ENCODE measurements at places on chromosomes 2 and 18. TPM values are rescaled to one million over a fixed set of nuclear protein-coding genes. Genes with fewer than 3 reads are reported as not detected.

The HAAO gene
- total RNA-seq: 0.27 TPM

The PARD3B gene
- total RNA-seq: 0.26 TPM

The PCARE gene
- total RNA-seq: not detected

The ANKRD30BL gene
- total RNA-seq: not detected

GRCh38 chr2:119674711-119675500 lies 4.1 kb upstream of the TMEM177 start:
- DNase-seq: no peak

DNA sequence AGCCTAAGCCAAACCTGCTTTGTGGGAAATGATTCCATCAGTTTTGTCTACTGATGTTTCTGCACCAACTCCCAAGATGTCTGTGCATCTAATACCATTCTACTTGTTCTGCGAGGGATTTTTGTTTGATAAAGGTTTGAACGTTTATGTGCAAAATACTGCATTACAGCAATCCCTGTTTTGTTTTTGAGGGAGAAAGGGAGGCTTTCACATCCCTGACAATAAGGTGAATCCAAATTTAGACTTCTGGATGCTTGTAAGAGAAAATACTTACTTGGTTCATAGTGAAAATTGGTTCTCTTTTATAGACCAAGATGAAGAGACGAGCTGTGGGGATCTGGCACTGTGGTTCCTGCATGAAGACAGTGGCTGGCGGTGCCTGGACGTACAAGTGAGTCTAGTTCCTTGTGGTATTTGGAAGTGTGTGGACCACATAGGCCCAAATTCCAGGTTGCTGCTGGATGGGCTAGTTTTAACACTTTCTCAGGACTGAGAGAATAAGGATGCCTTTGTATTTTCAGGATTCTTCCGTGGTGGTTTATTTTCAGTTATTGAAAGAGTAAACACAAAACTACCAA lies 1.1 kb downstream of the RPL37A start:
- no peak for DNase-seq

DNA sequence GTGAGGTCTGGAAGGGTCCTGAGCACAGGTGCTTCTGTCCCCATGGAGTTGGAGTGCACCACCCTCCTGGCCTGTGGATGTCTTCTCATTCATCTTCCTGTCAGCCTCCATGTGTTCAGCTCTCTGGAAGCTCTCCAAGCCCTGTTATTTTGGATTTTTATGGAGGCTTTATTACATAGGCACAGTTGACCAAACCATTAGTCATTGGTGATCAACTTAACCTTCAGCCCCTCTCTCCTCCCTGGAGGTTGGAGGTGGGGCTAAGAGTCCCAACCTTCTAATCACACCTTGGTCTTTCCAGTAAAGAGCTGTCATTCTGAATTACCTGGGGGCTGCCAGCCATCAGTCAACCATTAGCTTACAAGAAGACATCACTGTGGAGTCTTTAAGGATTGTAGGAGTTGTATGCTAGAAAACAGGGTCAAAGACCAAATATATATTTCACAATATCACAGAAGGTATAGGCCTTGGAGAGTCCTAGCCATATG lies 7.5 kb upstream of the MCFD2 start:
- DNase-seq: no peak

DNA sequence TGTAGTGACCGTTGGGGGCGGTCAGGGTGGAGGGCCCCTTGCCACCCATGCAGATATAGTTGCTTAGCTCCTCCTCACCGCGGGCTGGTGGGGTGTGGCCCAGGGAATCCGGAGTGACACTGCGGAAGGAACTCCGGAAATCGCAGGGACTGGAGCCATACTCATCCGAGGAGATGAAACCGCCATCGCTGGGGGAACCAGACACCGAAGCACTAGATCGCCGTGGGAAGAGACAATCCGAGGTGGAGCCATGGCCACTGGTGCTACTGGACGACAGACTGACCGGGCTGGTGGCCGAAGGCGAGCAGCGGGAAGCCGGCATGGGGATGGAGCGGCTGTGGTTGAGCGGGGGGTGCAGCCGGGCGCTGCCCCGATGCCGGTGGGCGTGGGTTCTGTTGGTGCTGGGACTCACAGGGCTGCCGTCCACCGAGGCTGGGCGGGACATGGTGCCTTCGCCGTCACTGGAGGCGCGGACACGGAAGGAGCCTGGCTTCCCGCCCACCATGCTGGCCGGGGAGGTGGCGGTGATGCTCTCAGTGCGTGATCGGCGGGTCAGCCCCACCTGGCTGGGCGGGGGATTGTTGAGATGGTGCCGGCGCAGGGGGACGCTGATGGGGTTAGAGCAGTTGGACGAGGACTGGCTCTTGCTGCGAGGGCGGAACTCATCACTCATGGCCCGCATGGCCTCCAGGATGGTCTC lies 2.2 kb downstream of the IRS1 start:
- DNase-seq: no peak

DNA sequence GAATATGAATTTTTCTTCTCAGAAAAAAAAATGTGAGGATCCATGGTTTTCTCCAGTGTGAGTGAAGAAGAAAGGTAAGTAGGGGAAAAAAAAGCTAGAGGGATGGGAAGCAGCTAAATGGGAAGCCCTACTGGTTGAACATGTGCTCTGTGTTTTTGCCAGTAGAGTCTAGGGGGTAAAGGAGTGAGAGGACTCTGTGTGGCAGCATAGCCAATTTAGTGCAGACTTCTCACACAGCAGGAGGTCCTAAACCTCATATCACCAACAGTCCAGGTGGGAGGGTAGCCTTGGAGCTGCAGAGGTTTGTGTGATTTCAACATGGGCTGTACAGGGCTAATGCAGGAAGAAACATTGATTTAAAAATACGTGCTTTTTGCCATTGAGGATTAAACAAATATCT lies 334.5 kb upstream of the SPHKAP start:
- no peak for DNase-seq

DNA sequence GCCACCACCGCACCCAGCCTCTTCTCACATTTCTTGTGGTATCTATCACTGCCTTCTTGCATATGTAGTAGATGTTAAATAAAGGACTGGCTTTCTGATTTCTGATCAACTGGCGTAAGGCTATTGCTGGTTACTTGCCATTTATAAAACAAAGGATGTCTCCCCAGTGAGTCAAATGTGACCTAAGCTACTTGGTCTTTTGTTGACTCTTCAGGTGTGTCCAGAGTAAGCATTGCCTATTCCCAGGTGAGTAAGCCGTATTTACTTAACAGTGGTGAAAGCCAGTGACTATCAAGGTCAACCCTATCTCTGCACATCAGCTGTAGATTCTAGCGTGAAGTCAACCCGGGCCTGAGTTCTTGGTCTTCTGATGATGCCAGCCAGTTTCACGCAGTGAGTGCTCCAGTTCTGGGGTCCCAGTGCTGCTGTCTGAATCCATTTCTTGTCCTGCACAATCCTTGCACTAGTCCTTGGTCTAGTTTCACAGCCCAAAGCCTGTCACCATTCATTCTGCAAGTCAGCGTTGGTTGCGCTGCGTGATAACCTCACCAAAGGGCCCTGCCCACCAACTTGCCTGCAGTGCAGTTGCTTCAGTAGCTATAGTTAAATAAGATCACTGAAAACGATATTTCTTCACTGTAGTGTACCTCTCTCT lies 120.2 kb downstream of the GBX2 start:
- no peak for DNase-seq

Measured in CD8-positive, alpha-beta memory T cell (primary cell).